CD4-positive, alpha-beta T cell treated with Interferon gamma for 1 hour (primary cell): ENCODE measurements at places on chromosomes 2 and 18.

DNA sequence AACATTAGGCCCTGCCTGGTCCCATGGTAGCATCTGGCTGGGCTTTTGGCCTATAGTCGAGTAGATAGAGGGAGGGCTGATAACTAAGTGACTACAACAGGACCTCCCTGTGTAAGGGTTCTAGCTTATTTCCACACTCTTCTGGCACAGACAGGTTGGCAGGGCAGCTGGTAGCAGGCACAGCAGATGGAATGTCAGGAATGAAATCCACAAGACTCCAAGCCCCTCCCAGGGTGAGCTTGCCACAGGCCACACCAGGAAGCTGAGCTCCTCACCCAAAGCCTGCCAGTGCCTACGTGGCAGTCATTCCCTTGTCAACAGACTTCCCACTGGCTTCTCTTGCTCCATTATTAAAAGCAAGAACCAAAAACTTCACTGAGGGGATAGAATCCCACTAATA lies 20.7 kb upstream of the C1QL2 start:
- DNase-seq, result no peak

DNA sequence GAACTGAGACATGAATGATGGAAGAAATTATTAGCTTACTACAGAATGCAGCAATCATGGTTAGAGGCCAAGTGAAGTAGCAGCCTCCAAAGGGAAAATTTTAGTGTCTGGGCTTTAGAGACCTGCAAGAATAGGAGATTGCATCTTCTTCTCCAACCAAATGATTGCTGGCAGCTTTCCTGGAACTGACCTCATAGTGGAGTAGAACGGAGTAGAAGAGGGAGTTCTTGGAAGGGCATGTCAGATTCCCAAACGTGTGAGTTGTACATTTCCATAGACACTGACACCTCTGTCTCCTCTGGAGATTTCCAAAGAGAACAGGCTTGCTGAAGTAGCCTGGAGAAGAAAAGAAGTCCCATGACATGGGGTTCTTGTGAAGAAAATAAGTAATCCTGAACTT lies 169.8 kb upstream of the ERBB4 start:
- DNase-seq, result no peak

GRCh38 chr2:199335502-199335901 lies 122.2 kb downstream of the SATB2 start:
- no peak for DNase-seq

DNA sequence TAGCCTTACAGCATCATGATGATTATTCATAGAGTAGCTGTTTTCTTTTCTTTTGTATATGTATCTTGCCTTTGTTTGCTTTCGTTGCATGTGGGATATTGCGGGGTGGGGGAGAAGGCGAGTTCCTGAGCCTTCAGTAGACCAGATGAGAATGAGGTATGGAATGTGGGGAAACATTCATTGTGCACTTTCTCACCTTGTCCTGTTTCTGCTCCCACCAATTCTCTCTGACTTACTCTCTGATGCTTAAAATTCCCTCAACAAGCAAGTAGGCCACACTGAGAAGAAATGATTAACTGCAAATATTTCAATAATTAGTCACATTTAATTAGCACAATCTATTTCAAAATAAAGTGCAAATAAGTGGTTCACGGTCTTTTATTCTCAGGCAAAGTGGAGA lies 31.0 kb downstream of the GKN2 start:
- no peak for DNase-seq

- no peak for DNase-seq
Measured at GRCh38 chr18:31042406-31043181, at the start of gene DSC3. TSS of gene DSC3 (minus strand) at chr18:31042742. CDS start at chr18:31042660, 82 bp downstream.

- no peak for DNase-seq
Measured at GRCh38 chr18:59060551-59060950, 79.1 kb upstream of the SEC11C start.

GRCh38 chr2:178072383-178073301 lies at the start of gene PDE11A:
TSS of gene PDE11A (minus strand) at chr2:178072777. CDS start at chr2:178072437, 340 bp downstream.
- DNase-seq, result peak; percentile 5

DNA sequence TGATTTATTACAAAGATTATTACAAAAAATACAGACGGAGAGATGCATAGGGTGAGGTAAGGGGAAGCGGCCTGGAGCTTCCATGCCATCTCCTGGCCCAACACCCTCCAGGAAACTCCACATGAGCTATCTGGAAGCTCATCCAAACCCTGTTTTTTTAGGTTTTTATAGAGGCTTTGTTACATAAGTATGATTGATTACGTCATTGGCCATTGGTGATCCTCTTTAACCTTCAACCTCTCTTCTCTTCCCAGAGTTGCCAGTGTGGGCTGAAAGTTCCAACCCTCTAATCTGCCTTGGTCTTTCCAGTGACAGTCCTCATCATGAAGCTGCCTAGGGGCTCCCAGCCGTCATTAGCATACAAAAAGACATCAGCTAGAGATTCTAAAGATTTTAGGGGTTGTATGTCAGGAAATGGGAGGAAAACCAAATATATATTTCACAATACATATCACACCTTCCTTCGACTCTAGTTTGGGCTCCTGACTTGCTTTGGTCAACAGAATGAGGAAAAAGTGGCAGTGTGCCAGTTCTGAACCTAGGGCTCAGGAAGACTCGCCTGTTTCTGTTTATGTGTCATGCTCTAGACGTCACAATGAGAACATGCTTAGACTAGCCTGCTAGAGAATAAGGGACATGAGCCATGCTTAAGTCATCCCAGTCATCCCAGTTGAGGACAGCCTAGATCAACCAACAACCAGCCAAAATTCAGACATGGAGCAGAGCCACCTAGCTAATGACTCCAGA lies 54.1 kb downstream of the ETAA1 start:
- no peak for DNase-seq
